ENCODE measurements at places on chromosomes 6 and 20.

DNA sequence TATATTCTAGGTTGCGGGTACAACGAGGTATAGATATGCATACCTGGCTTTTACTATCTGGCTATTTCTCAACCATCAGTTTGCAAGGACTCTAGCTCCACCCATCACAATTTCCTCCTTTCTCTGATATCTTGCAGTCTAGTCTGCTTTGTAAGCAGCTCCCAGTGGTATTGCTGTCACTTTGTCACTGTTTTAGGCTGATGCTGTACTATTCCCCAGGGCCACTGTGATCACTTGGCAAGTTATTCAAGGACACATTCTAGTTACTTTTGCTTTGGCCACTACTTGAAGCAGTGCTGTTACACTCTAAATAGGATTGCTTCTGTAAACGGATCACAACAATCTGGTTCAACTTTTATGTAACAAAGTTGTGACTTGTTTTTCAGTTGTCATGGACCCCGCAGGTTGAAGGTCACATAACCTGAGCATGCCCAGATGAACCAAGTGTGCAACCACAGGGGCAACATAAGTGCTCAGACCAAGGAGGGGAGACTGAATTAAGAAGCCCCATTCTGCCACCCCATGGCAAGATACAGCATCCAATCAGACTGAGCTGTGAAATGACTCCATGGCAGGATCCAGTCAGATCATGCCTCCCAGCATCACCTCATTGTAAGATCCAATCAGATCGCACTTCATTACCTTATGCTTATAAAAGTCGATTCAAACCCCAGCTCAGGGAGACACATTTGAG lies 588.4 kb upstream of the CITED2 start:
- no peak for DNase-seq

DNA sequence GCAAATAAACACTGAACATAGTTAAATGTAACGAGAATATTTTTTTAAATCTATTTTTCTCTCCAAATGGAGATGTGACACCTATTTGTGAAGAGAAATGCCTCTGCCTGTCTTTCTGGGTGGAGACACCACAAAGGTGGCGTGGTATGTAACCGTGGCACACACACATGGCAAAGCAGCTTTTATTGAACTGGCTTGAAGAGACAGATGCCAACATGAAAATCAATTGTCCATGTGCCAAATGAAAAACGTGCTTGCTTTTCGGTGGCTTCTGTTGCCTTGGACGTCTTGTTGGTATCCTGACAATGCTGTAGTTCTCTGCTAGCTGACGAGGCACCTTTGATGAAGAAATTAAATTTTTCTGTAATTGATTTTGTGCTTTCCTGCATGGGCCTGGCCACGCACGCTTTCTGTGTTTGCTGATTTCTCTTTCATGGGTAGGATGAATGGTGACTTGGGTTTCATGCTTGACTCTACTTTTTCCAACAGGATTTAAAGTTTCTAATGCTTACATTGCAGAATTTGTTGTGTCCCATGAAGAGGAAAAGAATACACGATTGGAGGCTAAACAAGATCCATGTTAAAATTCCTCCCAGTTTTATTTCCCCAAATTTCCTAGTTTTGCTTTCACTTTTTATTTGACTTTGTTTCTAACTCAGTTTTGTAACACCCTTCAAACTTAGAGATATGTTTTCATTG lies 202.6 kb downstream of the TMEM242 start:
- DNase-seq = no peak

DNA sequence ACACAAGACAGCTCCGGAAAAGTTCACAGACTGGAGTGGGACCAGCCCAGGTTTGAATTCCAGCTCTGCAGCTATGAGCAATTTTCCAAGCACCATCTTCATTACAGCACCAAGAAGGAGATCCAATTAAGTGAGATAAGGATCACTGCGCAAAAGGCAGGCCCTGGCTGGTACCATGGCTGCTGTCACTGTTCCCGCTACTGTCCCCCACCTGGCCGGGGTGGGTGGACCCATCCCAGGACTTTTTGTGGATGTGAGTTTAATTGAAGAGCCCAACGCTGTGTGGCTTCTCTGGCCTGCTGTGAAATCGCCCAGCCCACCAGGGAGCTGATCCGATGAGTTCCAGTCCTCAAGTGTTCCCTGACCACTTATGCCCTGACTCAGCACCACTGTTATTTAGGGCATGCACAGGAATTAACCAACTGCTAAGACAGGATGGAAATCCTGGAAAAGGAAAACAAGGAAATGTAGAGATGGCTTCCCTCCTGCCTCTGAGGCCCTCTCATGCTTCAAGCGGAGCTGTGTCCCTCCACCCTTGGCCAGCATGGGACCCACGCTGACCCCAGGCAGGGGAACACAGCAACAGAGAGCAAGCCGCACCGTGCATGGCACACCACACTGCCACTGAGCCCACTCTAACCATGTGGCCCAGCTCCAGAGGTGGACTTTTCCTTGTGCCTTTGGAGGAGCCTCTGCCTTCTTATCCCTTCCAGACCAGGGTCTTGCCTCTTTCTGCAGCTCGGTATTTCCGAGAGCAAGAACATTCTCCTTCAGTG lies 150.0 kb upstream of the CST7 start:
- no peak for DNase-seq

- no peak for DNase-seq
Measured at GRCh38 chr6:14889188-14889587, 356.7 kb upstream of the JARID2 start.

- no peak for DNase-seq
Measured at GRCh38 chr20:41981746-41982145, 363.6 kb upstream of the CHD6 start.

GRCh38 chr6:89610149-89610642 lies 28.4 kb downstream of the LYRM2 start:
- no peak for DNase-seq

DNA sequence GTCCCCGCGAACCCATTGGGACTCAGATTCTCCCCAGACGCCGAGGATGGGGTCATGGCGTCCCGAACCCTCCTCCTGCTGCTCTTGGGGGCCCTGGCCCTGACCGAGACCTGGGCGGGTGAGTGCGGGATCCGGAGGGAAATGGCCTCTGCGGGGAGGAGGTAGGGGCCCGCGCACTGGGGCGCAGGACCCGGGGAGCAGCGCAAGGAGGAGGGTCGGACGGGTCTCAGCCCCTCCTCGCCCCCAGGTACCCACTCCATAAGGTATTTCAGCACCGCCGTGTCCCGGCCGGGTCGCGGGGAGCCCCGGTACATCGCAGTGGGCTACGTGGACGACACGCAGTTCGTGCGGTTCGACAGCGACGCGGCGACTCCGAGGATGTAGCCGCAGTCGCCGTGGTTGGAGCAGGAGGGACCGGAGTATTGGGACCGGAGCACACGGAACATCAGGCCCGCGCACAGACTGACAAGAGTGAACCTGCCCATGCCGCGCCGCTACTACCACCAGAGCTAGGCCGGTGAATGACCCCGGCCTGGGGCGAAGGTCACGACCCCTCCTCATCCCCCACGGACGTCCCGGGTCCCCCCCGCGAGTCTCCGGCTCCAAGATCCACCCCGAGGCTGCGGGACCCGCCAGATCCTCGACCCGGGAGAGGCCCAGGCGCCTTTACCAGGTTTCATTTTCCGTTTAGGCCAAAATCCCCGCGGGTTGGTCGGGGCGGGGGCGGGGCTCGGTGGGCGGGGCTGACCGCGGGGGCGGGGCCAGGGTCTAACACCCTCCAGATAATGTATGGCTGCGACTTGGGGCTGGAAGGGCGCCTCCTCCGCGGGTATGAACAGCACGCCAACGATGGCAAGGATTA lies 15.7 kb upstream of the HLA-A start:
- DNase-seq = no peak

GRCh38 chr20:20621195-20621594 lies 91.2 kb downstream of the RALGAPA2 start:
- no peak for DNase-seq

DNA sequence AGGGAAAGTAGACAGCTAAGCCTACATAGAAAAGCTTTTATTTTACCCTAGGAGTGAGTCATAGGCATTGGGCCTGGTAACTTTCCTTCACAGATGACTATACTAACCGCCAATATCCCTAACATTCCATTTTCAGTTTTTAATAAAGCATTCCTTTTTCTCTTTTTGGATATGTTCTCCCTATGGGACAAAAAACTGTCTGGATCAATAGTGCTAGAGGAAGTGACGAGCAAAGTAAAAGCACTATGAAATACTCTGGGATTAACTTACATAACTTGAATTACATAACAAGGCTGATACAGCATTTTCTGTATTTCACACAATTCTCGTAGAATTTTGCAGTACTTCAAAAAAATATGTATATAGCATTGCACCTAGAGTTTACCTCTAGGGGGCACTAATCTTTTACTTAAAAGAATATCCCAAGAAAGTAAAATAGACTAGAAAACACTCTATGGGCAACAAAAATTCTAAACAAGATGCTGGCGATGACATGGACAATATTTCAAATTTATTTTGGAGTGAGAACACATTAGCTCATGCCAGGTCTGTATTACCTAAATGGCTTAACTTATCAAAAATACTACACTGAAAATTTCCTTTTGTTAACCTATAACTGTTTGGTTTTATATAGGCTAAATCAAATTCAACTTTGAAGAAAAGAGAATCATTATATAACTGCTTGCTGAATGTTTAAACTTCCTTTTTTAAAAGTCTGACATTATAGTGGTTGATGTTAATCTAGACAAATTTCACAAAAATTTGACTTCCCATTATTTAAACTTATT lies 66.3 kb upstream of the DST start:
- no peak for DNase-seq

GRCh38 chr20:47558295-47559066 lies 56.8 kb downstream of the NCOA3 start:
- DNase-seq = no peak

- DNase-seq = no peak
Measured at GRCh38 chr20:57448764-57449354, 57.7 kb downstream of the RBM38 start.

GRCh38 chr6:107491138-107491609 lies 1.3 kb downstream of the SOBP start:
- no peak for DNase-seq

- no peak for DNase-seq
Measured at GRCh38 chr20:41436679-41437078, 70.1 kb upstream of the EMILIN3 start.

DNA sequence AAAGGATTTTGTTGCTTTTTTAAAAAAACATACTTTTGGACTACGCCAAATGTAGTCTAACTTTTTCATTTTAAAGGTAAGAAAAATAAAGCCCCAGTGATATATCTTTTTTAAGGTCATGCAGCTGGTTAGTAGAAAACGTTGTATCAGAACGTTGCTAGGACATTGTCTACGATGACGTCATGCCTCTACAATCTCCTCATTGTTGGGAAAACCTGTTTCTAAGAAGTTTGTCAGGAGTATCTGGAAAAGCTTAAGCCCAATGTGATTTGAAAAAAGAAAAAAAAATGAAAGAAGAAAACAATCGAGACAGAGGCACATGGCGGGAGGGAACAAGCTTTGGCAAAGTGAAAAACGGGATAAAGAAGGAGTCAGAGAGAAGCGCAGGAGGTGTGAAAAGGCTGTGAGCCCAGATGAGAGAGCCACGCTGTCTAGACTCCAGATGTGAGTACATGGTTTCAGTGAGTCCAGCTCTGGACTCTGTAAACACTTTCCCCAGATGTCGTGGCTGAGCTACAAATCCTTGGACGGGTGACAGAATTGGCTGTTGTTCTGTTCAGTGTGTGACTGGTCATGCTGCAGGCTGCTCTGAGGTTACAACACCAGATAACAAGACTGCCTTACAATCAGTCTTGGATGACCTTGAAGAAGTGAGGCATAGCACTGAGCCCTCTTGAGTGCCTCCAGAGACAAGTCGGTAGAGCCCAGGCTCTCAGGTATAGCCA lies 656.7 kb upstream of the ID4 start:
- no peak for DNase-seq

GRCh38 chr6:6851059-6851948 lies 256.5 kb upstream of the RREB1 start:
- no peak for DNase-seq

GRCh38 chr6:135568379-135568778 lies 70.8 kb upstream of the AHI1 start:
- no peak for DNase-seq

DNA sequence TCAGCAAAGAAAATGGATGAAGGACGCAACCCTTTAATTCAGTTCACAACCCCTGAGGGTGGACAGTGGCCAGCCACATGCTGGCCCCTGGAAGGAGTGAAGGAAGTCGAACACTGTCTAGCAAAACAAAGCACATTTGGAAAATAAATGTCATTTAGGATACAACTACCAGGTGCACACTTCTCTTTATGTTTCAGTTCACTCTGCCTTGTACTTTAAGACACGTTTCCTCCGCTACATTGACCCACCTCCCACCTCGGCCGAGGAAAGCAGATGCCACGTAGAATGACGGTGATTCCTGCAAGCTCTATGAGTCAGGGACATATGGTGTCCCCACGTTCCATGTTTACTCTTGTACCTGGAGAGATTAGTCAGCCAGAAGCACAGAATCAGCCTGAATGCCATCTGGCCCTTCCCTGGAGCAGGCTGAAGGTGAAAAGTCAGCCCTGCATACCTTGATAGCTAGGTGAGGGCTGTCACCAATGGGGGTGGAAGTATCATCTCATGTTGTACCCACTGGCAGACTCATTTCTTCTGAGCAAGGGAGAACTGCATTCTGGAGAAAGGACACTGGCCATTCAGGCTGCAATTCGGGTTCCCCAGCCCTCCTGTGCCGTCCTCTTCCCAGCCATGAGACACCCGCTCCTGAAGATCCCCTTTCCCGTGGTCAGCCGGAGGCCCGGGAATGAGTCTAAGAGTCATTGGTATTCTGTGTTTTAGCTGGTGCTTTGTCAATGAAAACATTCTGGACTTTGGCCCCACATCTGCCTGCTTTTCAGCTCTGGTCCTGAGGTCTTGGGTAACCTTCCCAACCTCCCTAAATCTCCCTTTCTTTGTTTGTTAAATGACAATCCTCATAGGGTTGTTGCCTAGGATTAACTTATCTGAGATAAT lies 60.6 kb downstream of the FOXA2 start:
- no peak for DNase-seq

GRCh38 chr6:169097381-169097959 lies 156.2 kb downstream of the THBS2 start:
- no peak for DNase-seq

DNA sequence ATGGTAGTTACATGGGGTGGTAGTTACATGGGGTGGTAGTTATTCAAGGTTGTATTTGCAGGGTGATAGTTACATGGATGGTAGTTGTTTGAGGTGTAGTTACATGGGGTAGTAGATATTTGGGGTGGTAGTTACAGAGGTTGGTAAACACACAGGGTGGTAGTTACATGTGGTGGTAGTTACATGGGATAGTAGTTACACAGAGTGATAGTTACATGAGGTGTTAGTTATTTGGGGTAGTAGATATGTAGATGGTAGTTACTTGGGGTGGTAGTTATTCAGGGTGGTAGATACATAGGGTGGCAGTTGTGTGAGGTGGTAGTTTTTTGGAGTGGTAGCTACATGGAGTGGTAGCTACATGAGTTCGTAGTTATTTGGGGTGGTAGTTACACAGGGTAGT lies 221.3 kb upstream of the CST7 start:
- no peak for DNase-seq

- no peak for DNase-seq
Measured at GRCh38 chr6:148967011-148967520, 220.2 kb downstream of the UST start.

DNA sequence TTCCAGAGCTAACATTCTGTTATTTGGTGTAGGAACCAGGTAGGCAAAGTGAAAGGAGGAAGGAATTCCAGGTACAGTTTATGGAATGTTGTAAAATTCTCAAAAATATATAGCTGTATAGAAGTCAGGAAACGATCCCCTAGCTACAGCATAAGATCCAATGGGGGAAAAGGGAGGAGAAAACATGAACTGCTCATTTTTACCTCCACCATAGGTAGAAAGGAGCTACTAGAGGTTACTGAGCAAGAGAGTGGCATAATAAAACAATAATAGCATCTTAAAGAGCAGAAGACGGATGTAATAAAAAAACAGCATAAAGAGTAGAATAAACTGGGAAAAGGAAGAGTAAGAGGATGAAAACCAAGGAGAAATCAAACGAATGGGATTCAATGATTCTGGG lies 26.9 kb downstream of the EPB41L2 start:
- no peak for DNase-seq

Data from iPS DF 6.9 (cell line).